NCI-H748 treated with DMSO at 0.1 percent for 48 hours (cell line): ENCODE measurements at places on chromosomes 12 and 14.

GRCh38 chr12:55745361-55746173, 2.6 kb downstream of the GDF11 start:
- DNase-seq: no peak

DNA sequence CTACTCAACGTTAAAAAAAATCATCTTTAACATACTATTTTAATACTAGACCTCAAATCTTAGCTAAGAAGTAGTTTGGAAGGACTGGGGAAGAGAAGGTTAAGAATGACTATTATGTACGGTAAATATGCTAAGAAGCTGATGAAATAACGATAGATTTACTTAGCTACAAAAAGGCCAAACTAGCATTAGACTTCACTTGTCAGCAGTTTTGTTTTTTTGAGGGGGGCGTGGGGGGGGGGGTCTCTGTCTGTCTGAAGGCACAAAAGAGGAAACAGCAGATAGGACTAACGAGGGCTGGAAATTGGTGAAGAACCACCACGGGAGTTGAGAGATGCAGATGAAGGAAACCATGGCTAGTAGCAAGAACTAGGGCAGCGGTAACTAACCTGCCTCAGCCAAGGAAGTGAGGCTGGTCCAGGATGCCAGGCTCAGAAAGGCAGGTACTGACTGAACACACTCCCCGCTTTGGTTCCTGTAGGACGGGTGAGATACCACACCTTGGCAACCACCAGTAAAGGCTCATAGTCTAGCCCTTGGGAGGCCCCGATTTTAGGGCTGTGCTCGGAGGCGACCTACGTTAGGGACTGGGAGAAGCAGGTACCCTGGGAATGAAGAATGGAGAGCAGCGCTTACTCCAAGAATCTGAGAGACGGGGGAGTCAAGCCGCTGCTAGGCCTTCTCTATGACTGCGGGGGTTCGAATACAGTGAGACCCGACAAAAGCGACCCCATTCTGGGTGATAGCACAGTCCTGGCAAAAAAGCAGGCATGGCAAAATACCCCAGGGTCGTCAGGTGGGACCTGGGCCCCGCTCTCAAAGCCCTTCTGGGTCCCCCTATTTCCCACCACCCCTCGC, 675 bp downstream of the NEDD8 start:
- no peak for DNase-seq

DNA sequence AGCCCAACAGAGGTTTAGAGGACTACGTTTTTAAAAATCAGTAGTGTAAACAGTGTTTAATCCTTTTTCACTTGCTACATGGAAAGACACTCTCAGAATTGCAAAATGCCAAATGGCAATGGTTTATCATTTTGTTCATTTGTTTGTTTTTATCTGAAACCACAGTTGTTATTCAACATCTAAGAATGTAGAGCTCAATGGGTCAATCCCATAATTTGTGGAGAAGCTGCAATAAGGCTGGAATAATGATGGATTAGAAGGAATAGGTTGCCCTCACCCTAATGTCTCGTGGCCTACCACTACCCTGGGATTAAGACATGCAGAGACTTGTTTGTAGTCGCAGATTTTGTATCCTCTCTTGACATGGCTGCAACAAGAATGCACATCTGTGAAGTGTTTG, 115.7 kb downstream of the LLPH start:
- no peak for DNase-seq

DNA sequence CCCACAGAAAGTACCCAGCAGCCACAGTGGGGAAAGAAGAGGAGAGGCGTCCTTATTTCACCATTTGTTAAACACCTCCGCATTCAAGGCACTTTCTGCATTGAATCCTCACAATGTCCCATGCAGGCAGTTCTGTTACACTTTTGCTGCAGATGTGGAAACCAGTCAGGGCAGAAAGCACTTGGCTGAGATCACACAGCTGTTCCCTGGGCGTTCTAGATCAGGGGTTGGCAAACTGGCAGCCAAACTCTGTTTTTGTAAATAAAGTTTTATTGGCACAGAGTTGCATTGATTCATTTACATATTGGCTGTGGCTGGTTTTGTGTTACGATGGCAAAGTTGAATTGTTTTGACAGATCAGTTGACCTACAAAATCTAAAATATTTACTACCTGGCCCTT, 20.1 kb downstream of the FOXN4 start:
- DNase-seq: no peak

DNA sequence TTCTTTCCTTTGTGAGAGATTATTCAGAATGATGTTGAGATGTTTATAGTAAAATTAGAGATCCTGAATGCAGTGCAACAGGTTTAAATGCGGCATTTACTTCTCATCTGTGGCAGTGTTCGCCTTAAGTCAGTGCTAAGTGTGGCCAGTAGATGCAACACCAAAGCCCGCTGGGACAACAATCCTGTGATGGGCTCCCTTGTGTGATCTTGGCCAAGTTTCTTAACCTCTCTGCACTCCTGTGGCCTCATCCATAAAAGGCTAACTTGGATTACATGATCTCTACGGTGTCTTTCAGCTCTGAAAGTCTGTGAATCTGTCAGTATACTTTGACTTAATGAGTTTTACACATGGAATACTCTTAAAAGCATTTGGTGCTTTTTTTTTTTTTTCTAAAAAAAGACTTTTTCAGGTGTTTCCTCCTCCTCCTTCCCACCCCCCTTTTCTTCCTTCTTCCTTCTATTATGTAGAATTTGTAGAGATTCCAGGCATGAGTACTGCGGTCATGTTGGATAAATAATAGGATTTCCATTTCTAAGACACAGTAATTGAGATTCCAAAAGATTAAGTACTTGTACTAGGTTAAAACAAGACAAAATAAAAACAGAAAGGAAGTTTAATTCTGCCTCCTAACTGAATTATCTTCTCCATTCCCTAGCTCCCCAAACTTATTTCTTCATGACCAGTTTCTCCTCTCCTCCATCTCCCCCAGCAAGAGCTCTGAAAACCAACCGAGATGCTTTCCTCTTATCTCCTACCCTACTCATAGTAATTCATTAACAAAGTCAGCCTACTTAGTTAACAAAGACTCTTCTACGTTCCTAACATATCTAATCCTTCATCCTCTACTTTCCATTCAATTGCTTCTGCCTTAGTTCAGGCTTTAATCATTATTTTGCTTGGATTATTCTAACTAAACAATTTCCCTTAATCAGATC, 42.2 kb upstream of the NAV3 start:
- no peak for DNase-seq

DNA sequence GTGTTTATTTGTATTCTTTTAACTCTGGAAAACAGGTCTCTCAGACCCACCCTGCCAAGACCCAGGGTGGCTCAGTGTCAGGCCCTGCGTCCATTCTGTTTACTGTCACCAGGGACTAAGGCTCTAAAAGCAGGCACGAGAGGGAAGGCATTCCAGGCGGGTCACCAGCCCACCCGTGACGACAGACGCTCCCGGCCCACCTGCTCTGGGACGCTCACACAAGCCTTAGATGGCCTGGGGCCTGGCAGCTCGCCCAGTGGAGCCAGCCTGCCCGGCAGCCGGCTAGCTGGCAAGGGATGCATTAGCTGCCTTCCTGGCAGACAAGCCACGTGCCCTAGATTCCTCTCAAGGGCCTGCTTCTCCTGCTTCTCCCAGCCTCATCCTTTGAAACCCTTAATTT, 9.2 kb upstream of the NUAK1 start:
- no peak for DNase-seq

DNA sequence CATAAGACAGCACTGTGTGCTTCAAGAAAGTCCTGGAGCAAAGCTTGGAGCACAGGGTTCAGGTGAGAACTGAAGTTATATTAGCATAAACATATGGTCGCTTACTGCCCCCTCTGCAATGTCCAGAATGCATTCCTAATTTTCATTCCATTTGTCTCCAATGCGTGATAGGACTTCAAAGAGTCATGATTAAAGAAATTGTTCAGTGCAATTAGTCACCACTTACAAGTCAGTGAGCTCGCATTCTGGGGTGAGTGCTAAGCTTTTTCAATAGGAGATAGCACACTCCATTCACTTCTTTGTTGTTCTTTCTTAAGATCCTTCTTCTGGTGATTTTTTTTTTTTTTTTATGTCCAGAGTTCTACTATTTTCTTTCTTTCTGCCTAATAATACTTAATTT, 398.4 kb downstream of the SYT1 start:
- DNase-seq: no peak

DNA sequence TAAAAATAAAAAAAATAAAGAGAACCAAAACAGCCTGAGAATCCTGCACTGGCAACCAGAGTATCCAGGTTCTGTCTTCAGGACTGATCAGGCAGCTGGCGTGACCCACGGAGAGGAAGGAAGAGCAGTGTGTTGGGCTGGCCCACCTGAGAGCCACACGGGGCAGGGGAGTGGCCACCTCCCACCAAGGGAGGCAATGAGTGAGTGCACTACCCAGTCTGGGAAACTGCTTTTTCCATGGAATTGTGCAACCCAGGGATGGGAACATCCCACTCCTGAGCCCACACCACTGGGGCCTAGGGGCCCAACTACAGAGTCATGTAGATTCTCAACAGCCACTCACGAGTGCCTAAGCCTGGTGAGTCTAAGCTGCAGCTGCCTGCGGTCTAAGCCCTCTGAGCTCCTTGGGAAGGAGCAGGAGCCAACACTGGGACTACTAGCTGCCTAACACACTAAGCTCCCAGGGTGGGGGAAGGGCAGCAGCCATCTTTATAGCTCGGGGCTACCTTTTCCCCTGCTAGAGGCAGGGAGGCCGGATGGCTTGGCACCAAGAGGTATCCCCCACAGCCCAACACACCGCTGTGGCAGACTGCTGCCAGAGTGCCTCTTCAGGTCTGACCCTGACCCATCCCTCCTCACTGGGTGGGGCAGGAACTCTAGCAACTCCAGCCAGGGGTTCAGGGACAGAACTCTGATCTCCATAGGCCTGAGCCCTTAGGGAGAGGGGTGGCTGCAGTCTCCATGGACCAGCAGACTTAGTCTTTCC, 610.9 kb downstream of the RERGL start:
- DNase-seq: no peak

DNA sequence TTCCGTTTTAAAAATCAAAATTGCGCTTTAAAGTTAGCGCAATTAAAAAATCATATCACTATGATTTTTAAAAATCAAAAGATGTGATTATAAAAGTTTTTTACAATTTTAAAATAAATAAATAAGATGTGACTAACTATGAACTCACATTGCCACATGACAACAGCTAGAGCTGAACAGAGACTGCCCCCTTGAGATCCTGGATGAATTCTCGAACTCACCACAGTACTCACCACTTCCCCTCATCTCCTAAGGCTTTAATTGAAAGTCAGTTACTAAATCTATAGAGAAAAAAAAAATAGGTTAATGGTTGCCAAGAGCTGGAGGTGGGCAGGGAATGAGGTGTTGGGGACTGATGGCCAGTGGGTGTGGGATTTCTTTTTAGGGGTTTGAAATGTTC, 384.2 kb downstream of the ZFP36L1 start:
- no peak for DNase-seq

DNA sequence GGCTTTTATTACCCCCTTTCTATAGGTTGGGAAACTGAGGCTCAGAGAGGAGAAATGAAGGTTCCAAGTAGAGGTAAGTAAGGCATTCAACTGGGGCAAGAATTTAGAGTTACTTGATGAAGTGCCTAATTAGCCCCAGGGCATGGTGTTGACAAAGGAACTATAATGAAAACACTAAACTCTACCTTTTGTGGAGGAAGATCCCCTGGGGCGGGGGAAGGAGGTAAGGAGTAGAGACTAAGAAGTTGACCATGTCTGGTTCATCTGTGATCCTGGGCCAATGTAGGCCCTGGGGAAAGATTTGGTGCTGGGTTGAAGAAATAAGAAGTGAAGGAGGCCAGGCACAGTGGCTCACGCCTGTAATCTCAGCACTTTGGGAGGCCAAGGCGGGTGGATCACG, 16.2 kb upstream of the COX6A1 start:
- DNase-seq: no peak

GRCh38 chr12:47033789-47034555, 45.4 kb upstream of the PCED1B start:
- no peak for DNase-seq

DNA sequence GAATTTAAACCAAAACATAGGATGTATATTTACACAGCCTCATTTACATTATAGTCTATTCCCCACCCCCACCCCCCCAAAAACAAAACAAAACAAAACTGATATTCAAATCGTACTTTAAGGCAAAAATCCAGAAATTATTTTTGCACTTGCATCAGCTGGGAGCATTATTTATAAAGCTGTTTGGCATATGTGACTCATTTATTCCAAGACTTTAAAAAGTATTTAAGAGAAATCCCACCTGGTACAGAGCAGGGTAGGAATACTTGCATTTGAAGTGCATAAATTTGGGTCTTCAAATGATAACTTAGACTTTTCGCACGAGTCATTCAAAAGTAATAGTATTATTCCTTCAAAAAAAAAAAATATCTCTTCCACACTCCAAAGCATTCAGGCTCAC, 1.1 kb downstream of the KLHL28 start:
- DNase-seq: no peak

DNA sequence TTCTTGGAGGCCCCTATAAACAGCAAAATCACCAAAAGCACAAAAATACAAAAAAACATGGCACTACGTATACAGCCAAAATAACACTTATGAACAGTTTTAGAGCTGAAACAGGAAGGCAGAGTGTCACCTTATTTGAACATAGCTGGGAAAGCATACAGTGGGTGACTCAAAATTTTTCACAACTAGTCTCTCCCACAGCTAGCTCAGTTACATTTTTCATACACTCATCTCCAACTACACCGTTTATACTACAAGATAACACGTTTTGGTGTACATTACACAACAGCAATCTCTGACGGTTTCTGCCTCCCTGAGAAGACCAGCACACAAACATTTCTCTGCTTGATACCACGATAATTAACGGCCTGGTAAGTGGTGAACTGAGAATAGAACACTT, 2.9 kb downstream of the RAD52 start:
- DNase-seq: no peak

- DNase-seq: no peak
These were observed 37.0 kb downstream of the CDKL1 start for GRCh38 chr14:50359631-50360030.

DNA sequence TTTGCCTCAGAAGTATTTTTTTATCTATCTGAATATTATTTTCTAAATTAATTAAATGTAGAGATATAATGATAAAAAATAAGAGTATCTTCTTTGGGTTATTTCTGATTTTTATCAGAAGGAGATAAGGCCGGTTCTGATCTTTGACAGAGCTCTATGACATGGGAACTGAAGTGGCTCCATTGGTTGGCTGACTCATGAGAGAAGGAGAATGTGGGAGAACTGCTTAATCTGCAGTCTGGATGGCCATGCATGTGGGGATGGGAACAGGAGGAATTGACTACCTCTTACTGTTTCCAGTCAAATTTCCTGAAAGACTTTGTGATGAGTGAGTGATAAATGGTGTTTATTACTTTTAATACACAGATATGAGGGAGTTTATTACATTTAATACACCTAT, 155.8 kb upstream of the ATP2B1 start:
- peak; percentile 19 for DNase-seq

GRCh38 chr12:54373649-54374561, 9.6 kb upstream of the GPR84 start:
- DNase-seq: no peak

- no peak for DNase-seq
These were observed 220.5 kb upstream of the FOXN3 start for GRCh38 chr14:89637581-89637980.

GRCh38 chr12:44465139-44465538, 411.0 kb downstream of the NELL2 start:
- no peak for DNase-seq

GRCh38 chr12:116592731-116593130, 33.5 kb downstream of the MAP1LC3B2 start:
- DNase-seq: no peak

- DNase-seq: peak; percentile 93
These were observed 3.8 kb downstream of the CCDC88C start for GRCh38 chr14:91413547-91414474.

- DNase-seq: no peak
These were observed 10.7 kb upstream of the KRT82 start for GRCh38 chr12:52416795-52417194.

GRCh38 chr12:23950210-23950774, 822 bp upstream of the SOX5 start:
- peak; percentile 18 for DNase-seq
